ENCODE measurements at places on chromosomes 6 and 20.

DNA sequence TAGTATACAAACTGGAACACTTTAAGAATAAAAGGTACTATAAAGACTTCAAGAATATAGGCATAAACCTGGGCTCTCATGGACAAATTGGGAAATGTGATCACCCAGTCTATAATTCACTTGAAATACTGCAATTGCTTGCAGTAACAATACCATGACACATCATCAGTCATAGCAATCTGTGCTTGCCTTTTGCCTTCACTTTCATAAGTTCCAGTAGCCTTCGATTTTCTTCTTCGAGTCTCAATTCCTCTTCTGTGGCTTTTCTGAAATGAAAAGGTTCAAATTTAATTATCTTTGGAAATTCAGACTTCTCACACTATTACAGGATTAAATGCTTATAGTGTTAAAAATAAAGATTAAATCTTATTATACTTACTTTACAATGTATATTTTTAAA, 96.3 kb upstream of the ZBTB24 start:
- DNase-seq = no peak

GRCh38 chr6:12483712-12484111, 193.6 kb downstream of the EDN1 start:
- DNase-seq = no peak

GRCh38 chr6:24019830-24020229, 106.2 kb upstream of the NRSN1 start:
- DNase-seq = peak; percentile 38

GRCh38 chr6:145087034-145087433, 648.3 kb downstream of the EPM2A start:
- DNase-seq = no peak

GRCh38 chr6:44949596-44950201, 378.4 kb upstream of the RUNX2 start:
- no peak for DNase-seq

DNA sequence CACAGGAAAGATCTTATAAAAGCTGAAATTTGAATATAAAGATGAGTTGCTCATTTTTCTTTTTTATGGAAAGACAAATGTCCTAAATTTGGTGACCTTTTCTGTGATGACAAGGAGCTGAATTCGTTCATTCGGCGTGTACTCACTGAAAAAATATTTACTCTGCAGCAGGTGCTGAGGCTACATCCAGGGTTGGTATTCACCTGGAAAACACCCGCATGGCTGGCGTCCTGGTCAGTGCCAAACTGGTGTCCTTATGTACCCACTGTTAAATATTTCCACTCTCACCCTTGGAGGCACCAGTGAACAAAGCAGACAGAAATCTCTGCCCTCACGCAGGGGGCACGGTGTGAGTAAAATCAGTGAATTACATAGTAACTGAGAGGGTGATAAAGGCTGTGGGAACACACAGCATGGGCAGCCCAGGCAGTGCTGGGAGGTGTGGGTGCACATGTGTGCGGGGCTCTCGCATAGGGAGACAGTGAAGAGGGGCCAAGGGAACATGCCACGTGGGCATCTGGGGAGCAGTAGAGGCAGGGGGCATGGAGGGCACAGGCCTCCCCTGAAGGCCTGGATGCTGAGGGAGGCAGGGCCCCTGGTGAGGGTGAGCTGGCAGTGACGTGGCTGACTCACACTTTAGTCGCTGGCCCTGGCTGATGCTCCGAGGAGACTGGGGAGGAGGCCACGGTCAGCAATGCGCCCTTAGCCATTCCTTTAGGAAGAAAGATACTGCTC, 89.7 kb downstream of the INSM1 start:
- no peak for DNase-seq

- DNase-seq = no peak
These were observed 26.7 kb downstream of the ECI2 start for GRCh38 chr6:4108561-4109093.

- DNase-seq = no peak
These were observed 515.3 kb downstream of the TENT5A start for GRCh38 chr6:81237226-81237625.

- no peak for DNase-seq
These were observed 33.2 kb downstream of the SLC22A23 start for GRCh38 chr6:3423439-3424184.

DNA sequence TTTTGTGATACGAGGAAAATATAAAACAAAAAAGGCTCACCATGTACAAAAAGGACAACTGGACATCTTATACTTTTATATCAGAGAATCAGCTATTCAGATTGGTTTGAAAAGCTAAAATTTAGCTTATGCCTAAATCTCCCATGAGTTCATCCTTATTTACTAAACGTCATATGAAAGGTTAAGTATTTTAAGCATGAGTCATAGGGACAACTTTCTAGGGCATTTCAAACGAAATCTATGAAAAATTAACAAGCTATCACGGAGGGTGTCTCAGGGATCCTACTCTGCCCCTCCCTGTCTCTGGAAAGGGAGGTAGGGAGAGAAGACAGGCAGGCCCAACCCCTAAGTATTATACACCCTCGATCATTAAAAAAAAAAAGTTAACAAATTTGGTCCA, 124.1 kb upstream of the LOC128125822 start:
- DNase-seq = no peak

DNA sequence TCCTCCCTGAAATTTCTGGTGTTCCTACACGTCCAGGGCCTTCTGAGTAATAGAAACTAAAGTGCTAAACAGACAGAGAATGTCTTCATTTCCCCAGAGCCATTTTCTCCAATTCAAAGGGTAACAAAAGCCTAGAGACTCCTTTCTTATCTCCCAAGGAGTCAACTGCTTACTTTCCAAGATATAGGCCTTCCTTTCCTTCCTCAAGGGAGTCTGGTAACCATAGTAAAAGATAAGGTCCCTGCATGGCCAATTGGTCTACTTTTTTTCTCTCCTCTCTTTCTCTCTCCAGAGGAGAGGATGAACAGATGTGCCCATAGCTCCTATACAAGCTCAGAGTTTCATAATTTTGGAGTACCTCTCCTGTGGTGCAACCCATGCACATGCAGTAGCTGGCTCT, 185.7 kb downstream of the ASCC3 start:
- DNase-seq = no peak

GRCh38 chr20:52682237-52682636, 289.9 kb upstream of the TSHZ2 start:
- peak; percentile 60 for DNase-seq

DNA sequence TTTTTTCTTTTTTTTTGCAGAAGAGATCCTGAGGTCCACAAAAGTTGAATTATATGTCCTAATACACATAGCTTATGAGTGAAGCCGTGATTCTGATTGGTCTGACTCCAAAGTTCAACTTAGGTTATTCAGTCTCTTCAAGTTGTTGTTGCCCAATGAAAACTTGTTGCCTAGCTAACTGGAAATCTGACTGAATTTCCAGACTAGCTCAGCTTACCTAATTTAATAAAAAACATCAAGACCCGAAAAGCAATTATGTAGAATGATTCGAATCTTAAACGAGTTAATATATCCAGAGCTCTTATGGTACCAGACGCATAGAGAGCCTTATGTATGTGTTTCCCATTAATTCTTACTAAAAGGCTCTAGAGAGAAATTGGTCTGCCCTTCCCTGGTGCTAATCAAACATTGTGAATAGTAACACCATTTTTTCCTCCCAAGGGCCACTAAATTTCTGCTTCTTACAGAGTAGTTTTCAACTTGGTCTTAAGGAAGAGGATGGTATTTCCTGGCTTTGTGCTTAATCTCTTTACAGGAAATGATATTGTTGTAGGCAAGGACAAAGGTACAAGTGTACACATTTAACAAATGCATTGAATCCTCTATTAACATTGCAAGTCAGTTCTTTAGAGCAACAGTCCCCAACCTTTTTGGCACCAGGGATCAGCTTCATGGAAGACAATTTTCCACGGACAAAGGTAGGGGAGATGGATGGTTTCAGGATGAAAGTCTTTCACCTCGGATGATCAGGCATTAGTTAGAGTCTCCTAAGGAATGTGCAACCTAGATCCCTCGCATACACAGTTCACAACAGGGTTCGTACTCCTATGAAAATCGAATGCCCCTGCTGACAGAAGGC, 107.9 kb downstream of the TSHZ2 start:
- DNase-seq = no peak

GRCh38 chr6:142275236-142276006, 26.4 kb upstream of the ADGRG6 start:
- no peak for DNase-seq

- DNase-seq = no peak
These were observed 477.9 kb upstream of the MANEA start for GRCh38 chr6:95099410-95099809.

GRCh38 chr20:56423211-56423610, 11.2 kb downstream of the CASS4 start:
- DNase-seq = no peak

DNA sequence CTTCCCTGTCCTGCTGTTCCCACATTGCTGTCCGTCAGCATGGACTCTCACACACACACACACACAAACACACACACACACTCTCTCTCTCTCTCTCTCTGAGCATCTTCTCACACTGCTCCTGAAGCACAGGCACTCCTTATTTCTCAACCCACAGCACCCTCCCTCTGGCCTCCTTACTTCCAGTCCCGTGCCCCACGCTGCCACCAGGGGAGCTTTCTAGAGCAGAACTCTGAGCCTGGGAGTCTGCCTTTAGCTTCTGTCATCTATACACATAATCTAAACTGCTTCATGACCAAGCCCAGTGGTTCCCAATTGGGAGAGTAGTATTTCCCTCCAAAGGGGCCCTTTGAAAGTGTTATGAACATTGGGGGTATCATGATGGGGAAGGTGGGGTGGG, 29.1 kb downstream of the HECA start:
- no peak for DNase-seq

GRCh38 chr20:10432079-10432478, 1.9 kb downstream of the MKKS start:
- no peak for DNase-seq

- no peak for DNase-seq
These were observed 12.0 kb downstream of the SLC12A5 start for GRCh38 chr20:46040902-46041535.

- DNase-seq = no peak
These were observed 80.6 kb upstream of the PREP start for GRCh38 chr6:105483492-105483891.

GRCh38 chr6:37126961-37127616, 42.9 kb upstream of the PIM1 start:
- no peak for DNase-seq

DNA sequence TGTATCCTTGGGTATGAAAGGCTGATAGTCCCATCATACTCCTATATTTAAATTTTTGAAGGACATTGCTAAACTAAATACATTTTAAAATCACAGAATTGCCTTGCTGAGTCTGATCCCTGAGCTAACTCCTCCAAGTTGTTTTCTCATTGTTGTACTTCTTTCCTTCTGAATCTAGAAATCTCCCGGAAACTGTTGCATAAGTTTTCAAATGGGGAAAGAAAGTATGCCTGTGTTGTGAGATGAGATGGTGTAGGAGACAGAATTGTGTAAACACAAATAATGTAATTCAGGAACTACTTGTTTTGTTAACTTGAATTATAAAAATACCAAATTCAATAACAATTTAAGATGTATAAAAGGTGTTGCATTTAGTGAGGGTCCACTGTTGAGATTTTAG, 7.3 kb downstream of the PNRC1 start:
- DNase-seq = no peak

- no peak for DNase-seq
These were observed 76.3 kb downstream of the PLCB4 start for GRCh38 chr20:9145142-9145541.

DNA sequence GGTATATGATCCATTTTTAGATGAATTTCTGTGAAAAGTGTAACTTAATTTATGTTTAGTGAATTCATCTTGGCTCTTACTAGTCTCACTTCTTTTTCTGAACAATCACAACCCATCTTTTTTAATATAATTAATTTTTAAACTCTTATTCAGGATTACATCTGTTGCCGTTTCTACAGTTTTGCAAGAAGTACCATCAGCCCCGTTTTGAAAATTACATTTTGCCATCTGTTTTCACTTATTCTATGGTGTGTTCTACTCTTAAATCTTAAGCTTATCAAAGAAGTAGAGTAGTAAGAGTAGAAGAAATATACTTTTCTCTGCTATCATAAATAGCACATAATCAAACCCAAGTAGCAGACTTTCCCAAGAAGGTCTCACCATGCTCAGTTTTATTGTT, 70.1 kb downstream of the ZNF292 start:
- DNase-seq = no peak

- no peak for DNase-seq
These were observed 37.4 kb downstream of the PRR18 start for GRCh38 chr6:166270706-166271375.

GRCh38 chr6:10613077-10613476, 81.3 kb downstream of the C6orf52 start:
- DNase-seq = no peak

- no peak for DNase-seq
These were observed 54.1 kb upstream of the TPD52L1 start for GRCh38 chr6:125099211-125100073.

GRCh38 chr6:42257063-42257462, 39.4 kb upstream of the MRPS10 start:
- no peak for DNase-seq

GRCh38 chr20:56736285-56736857, 107.3 kb downstream of the TFAP2C start:
- DNase-seq = no peak

DNA sequence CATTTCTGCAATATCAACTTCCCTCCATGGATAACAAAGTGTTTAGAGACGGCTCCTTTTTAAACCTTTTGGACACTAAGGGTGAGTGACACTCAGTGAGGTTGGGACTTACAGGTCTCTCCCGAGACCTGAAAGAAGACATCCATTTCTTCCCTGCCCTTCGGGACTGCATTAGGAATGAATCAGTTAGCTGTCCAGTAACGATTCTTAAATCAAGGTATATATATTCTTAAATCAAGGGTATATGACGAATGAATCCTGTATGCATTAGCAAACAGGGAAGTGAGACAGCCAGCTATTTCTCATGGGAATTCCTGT, 52.9 kb downstream of the EDN1 start:
- no peak for DNase-seq

- no peak for DNase-seq
These were observed 129.1 kb downstream of the SASH1 start for GRCh38 chr6:148471624-148472159.

- DNase-seq = no peak
These were observed 33.3 kb upstream of the SASH1 start for GRCh38 chr6:148309301-148309700.

DNA sequence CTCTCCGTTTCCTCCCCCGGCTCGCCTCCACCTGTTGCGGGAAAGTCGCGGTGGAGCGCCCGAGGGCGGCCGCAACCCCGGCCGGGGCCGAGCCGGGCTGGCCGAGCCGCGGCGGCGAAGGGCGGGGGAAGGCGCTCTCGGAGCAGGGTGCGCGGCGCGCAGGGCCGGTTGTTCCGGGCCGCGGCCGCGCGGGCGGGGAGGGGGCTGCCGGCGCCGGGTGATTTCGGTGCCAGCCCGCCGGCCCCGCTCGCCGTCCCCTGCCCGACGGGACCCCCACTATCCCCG, 235 bp downstream of the MAP7 start:
- no peak for DNase-seq

DNA sequence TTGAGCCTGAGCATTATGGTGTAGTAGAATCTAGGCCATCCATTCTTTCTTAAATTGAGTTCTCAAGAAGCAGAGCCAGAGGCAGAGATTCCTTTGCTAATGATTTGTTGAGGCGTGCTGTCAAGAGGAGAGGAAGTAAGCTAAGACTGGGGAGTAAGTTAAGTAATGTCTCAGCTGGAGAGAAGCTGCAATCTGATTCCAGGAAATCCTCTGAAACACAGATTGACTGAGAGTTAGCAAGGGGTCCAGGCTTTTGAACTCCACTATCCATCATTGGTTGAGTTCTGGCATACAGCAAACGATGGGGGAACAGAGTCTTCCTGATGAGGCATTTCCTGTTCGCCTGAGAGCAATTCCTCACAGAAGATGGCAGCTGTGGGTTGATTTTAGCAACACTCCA, 207.4 kb upstream of the RAB32 start:
- DNase-seq = no peak

GRCh38 chr20:53845980-53846379, 224.4 kb downstream of the BCAS1 start:
- DNase-seq = no peak

Measured in NCI-H187 (cell line).